ENCODE measurements at places on chromosomes 2 and 18.

GRCh38 chr18:8734496-8734895 is 29.1 kb downstream of the MTCL1 start:
- no peak for DNase-seq

DNA sequence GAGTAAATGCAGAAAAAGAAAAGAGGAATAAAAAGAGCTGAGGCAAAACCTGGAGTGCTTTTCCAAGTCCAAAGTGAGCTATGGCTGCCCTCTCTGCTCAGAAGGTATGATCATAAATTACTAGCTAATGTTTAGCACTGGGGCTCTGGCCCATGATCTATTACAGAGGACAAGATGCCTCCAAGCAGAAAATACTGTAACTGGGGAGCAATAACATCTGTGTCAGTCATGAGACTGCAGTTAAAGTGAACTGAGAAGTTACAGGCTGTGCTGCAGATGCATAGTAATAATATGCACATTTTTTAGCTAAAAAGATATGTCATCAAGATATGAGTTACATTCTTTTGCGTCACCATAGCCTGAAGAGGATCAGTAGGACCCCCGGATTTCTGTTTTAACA is 209.4 kb upstream of the RBBP8 start:
- no peak for DNase-seq

DNA sequence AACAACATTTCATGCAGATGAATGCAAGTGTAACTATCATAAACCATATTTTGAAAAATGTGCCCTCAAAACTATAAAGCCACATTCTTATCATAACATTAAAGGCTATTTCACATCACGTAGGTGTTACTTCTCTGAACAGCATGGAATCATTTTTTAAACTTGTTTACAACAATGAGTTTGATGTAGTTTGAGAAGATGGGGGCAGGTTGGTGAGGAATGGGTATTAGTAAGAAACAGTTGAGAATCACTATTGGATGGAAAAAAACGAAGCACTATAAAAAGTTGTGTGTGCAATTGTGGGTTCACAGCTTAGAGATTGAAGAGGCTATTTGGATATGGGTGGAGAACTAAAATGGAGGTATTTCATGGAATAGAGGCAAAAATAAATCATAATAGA is 569.1 kb downstream of the ARHGAP15 start:
- DNase-seq: no peak

DNA sequence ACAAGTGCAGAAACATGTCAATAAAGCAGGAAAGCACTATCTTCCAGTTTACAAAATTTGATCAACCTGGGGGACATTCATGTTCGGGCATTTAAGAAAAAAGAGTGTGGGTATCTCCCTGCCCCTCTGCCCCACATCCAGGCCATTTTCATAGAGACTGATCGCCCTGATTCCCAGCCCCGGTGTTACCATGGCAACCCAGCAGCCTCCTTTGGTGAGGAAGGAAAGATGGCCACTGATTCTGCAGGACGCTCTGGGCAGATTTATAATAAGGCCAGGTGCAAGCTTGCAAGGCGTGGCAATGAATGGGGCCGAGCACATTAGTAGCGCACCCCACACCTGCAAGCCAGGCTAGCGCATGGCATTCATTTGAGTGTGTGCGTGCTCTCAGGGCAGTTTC is 36.7 kb upstream of the ARL4C start:
- peak; percentile 60 for DNase-seq

DNA sequence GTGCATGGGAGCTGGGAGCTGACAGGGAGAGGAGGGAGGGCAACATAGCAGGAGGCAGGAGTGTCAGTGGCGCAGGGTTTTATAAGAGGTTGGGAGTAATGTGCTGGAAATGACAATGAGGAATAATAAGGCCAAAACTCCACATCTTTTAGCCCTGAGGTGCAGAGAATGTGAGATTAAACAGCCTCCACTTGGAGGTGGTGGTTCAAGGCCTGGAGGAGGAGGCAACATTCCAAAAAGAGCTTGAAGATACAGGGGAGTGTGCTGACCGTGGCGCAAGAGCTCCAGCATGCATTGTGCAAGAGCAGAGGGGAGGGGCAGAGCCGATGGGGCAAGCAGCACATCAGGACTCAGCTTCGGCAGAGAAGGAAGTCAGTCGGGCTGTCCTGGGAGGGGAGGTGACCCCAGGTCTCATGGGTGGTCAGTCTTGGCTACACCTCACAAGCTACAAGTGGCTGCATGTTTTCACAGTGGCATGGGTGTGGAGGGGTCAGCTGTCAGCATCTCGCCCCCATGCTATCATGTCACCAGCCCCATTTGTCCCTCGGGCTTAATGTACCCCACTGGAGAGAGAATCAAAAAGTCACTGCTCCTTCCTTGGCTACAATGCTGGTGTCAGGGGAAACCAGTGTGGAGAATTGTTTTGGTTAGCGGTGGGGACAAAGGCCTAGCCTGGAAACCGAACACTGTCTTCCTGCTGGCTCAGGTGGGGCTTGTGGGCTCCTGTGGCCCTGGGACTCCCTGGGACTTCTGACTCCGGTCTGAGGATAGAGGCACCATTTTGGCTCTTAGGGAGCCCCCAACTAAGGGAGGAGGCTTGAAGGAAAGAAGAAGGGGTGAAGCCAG is 208.0 kb downstream of the ZFP36L2 start:
- DNase-seq: no peak

DNA sequence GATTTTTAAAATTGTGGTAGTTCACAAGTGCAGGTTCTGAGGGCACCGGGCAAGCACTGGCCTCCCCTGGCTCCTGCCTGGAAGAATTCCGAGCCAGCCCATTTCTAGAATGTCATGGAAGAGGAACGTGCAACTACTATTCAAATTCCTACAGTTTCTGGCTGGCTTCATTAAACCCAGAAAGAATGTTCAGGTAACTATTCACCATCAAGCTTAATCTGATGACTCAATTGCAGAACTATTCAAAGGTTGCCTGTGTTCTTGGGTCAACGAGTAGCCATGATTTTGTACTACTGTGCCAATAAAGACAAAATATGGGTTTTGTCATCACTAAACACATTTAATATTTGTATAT is 14.3 kb upstream of the MFF start:
- no peak for DNase-seq

- no peak for DNase-seq
Observed at GRCh38 chr2:189204322-189204941, 24.9 kb upstream of the COL5A2 start.

GRCh38 chr2:18976168-18976961 is 382.1 kb downstream of the OSR1 start:
- DNase-seq: no peak

DNA sequence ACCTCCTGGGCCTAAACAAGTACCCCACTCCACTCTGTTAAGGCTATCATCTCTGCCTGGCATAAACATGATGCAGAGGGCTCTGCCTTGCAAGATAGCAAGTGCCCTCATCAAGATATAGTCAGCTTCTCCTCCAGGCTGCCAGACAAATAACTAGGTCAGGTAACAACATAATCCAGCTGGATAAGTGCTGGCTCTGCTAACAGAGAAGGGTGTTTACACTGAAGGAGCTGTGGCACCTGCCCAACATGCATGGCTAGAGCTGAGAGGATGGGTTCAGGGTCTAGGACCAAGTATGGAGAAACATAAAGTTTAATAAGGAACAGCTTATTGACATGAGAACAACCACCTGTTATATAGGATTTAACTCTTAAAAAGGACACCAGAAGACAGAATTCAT is 42.8 kb downstream of the DLGAP1 start:
- DNase-seq: no peak

DNA sequence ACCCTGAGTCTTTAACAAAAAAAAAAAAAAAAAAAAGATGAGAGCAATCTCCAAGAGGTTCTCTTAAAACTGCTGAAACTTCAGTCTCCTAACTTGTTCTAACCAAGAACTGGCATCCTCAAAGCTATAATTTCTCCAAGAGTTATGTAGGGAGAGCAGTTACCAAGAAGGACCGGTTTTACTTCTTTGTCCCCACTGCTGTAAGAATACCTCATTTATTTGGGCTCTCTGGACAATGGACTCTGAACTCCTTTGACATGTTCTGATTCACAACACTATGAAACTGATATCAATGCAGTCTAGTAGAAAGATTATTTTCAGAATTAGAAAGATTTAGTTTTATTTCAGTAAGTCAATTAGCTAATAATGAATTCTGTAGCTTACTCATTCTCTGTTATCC is 84.5 kb upstream of the DTNB start:
- no peak for DNase-seq

GRCh38 chr2:1887915-1888314 is 143.6 kb upstream of the PXDN start:
- peak; percentile 34 for DNase-seq

GRCh38 chr2:182463760-182464159 is 36.9 kb upstream of the PDE1A start:
- no peak for DNase-seq

DNA sequence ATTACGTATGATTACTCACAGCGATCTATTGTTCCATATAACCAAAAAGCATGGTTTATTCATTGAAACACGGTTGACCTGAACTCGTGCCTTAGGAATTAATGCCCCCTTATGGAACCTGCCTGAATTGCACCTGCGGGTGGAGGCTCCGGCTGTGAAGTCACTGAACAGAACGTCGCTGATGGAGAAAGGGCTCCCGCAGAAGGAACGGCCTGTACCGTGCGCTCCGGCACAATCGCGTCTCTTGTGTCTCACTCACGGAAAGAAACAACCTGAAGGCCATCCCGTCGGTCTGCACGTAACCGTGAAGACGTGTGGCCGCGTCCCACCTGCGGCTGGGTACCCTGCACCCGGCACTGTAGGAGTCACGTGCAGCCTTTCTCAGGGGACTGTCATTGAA is 133.1 kb downstream of the NFATC1 start:
- DNase-seq: peak; percentile 20

All from NCI-H526 (cell line).